Non-pigmented ciliary epithelial cell (primary cell): ENCODE measurements at places on chromosomes 3 and 15.

DNA sequence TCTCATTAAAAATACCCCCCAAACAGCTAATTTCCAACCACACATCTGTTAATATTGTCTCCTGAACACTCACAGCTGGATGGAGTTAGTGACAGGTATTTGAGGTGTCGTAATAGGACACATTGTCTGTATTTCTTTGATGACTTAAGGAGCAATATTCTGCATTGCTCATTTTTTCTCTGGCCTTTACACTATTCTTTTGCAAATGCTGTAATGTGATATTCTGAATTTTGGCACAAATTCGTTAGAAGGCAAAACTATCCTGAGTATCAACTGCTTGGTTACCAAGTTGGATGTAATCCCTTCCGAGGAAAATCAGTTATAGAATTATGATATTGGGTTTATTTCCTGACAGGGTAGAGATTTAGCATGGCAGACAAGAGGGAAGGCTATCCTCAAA, 1030.2 kb downstream of the MCTP2 start:
- DNase-seq = no peak

- DNase-seq = no peak
Measured at GRCh38 chr3:157888040-157888439, 218.2 kb downstream of the SHOX2 start.

DNA sequence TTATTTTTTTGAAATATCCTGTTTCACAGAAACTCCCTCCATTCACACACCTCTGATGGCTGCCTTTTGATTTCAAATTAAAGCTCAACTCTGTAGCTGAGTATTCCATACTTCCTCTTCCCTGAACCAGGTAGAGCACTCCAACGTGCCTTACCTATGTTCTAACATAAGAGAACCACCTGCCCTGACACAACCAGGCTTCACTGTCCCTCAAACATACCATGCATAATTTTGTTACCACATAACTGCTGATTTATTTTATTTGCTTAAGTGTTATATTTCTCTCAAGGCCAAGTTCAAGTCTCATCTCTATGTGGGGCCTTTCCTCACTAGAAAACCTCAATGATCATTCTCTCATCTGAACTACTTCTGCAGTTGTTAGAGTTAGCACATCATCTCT, 209.7 kb downstream of the P3H2 start:
- no peak for DNase-seq

- no peak for DNase-seq
Measured at GRCh38 chr3:119930286-119930685, 148.4 kb downstream of the NR1I2 start.

- DNase-seq = no peak
Measured at GRCh38 chr15:74108111-74108510, 22.3 kb upstream of the ISLR2 start.

DNA sequence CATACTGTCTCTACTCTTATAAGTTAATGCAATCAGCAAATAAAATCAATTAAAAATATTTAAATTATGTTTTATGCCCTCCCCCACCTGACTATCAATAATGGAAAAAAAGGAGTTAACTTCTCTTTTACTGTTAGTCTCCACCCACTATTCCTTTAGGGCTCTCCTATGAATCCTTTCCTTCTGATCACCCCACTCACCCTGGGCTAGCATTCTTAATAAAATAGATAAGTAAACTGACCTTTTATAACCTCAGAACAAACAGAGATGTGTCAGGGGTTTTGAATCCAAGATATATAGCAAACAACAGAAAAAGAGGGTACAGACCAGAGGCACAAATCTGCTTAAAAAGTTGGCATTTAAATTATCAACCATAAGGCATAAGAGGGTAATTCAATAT, 116.1 kb upstream of the PLXND1 start:
- DNase-seq = no peak

DNA sequence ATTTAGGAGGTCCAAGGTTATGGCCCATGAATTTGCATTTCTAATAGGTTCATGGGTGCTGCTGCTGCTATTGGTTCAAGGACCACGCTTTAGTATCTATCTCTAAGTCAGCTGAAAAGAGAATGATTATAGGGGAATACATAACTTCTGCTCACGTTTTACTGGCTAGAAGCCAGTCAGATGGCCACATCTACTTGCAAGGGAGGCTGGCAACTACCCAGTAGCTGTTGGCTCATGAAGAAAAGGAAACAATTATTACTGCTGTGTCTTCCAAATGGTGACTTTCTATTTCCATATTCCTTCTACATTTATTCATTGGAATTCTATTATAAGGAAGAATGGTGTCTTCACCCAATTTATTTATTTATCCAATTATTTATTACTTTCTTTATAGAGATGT, 54.2 kb downstream of the SLC25A36 start:
- DNase-seq = no peak

DNA sequence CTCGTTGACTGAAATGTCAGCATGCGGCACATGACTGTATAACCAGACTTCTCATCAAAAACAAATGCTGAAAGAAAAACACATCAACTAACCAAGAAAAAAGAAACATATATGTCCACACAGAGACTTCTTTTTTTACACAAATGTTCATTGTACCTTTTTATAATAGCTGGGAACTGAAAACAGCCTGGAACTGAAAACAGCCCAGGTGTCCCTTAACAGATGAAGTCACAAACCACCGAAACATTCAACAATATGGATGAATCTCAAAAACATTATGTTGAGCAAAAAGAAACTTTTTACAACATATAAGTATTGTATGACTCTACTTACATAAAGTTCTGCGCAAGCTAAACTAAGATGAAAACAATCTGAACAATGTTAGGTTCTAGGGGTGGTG, 20.6 kb downstream of the UBE3A start:
- DNase-seq = no peak

- DNase-seq = no peak
Measured at GRCh38 chr15:55124616-55125015, 72.1 kb downstream of the RSL24D1 start.

- peak; percentile 13 for DNase-seq
Measured at GRCh38 chr3:25854214-25854613, 64.3 kb downstream of the OXSM start.

- no peak for DNase-seq
Measured at GRCh38 chr3:116280130-116280740, 165.1 kb downstream of the LSAMP start.

DNA sequence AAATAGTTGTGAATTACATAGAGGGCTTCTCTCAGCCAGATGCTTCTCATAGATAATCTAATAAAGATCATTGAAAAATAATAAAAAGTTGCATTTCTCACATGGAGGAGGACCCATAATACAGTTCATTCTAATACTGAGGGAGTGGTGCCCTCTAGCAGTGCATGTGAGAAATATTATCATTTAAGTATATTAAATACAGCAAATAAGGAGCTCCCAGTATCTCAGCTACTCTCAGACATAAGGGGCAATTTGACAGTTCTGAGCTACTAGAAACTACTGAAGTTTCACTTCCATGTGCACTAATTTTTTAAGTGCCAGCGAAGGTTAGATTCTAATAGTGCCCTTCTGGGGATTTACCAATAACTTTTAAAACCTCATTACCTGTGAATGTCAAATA, 188.3 kb downstream of the IL5RA start:
- DNase-seq = no peak

DNA sequence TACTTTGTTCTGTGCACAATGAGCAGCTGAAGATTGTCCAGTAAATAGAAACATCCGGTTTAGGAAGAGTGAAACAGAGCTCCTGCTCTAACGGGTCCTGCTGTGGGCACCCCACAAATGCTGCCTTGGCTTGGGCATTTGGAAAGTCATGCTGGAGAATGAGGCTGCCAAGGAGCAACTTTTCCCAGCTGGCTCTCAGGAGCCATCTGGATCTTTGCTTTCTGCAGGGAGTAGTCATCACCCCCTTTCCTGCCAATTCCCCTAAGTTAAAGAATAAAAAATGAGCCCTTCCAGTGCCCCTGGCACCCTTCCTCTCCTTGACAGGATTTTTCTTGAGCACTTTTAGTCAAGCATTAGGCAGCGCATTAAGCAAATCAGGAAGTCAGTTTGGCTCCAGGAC, 90.0 kb downstream of the FAM43A start:
- DNase-seq = no peak

- DNase-seq = no peak
Measured at GRCh38 chr3:195836476-195837135, 24.9 kb upstream of the MUC4 start.

GRCh38 chr3:191343115-191343514, 12.8 kb upstream of the UTS2B start:
- no peak for DNase-seq

DNA sequence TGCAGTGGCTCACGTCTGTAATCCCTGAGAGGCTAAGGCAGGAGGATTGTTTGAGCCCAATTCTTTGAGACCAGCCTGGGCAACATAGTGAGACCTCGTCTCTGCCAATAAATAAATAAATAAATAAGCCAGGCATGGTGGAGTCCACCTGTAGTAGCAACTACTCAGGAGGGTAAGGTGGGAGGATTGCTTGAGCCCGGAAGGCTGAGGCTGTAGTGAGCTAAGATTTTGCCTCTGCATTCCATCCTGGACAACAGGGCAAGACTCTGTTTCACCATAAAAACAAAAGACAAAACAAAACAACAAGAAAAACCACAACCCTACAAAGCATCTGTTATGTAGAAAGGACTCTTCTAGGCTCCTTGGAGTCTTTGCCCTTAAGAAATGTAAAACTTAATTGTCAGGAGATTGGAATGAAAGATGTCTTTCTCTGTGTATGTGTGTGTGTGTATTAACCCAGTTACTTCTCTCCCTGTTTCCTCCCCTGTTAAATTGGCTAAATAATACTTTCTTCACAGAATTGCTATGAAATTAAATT, 9.5 kb downstream of the NECTIN3 start:
- no peak for DNase-seq

DNA sequence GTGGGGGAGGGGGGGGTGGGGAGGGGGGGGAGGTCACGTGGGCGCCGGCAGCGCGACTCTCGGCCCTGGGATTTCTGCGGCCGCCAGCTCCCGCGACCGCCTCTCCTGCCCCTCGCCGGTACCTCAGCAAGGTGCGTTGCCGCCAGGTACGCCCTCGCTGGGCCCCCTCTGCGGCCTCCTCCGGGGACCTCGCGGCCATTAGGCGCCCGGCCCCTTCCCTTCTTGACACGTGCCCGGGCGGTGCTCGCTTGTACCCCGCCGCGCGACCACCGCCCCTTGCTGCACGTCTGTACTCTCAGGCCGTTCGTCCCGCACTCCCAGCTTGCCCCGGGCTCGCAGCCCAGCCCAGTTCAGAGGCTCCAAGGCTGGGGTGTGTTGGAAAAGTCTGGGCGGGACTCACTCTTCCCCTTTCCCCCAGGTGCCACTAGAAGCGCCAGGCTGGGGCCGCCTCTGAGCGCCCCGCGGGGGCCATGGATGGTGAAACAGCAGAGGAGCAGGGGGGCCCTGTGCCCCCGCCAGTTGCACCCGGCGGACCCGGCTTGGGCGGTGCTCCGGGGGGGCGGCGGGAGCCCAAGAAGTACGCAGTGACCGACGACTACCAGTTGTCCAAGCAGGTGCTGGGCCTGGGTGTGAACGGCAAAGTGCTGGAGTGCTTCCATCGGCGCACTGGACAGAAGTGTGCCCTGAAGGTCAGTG, at the start of gene MAPKAPK3:
Gene MAPKAPK3 (plus strand): TSS at position 56 of the 696 bp plus-strand sequence. CDS start 415 bp downstream, at position 471.
- no peak for DNase-seq

- no peak for DNase-seq
Measured at GRCh38 chr15:76863123-76863522, 42.0 kb downstream of the SCAPER start.

DNA sequence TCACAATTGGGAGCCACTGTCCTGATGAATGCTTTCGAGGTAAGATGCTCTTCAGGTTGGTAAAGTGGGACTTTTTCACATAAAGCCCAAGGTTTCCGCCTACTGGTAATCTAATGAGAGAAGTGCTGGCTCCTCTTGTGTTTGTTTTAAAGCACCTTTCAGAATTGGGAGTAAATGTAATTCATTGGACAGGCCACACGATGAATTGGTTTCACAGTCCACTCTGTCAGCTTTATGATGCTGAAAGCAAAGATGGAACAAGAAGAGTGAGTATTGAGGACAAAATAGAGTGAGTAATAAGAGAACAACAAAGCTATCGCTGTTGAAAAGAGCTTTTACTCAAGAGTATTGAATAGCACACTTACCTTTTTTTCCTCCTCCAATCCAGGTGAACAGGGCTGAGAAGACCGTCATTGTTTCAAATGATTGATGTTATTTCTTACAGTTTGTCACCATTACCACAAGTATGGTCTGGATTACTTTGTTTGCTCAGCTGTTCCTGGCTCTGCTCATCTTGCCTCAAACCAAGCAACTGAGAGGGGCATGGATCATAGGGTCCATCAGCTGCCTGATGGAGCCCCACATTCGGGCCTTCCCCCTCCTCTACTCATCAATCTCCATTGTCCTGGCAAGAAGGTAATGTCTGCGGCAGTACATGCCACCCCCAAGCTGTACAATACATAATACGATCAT, 136.1 kb upstream of the CNTN4 start:
- no peak for DNase-seq

GRCh38 chr3:197750396-197750831, 731 bp downstream of the FYTTD1 start:
- DNase-seq = no peak

- DNase-seq = no peak
Measured at GRCh38 chr15:37040072-37040742, 60.1 kb downstream of the MEIS2 start.

GRCh38 chr3:58206406-58207011, 4.3 kb downstream of the DNASE1L3 start:
- DNase-seq = peak; percentile 23

DNA sequence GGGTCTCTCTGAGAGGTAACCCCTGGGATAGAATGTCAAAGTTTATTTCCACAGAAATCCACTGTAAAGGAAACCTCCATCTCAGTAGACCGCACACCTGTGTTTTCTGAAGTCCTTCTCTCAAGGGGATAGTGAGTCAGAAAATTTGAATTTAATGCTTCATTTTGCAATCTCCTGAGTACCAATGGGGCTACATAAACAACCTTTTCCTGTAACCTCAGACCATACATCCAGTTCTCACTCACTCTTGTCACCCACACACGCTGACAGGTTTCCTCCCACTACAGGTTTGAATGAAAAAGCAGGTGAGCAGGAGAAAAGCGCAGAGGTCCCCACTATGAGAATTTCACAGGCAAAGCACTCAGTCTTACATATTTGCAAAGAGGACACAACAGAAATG, 165.3 kb upstream of the MCTP2 start:
- DNase-seq = no peak

DNA sequence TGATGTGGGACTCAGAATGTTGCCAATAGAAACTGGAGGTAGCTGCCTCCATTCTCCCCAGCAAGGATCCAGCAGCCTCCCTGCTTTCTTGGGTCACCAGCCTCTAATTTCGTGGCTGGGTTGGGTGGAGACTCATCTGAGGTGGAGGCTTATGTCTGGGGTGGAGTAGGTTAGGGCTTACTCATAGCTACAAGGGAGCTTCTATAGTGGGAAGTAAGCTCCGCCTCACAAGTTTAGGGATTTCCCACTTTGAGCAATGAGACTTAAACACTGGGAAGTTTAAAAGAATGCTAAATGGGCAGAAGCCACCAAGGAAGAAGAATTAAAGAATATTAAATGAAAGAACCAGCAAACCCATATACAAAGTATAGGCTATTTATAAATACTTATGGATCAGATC, 63.8 kb downstream of the GJD2 start:
- DNase-seq = no peak
